ENCODE measurements at places on chromosomes 2 and 18.

DNA sequence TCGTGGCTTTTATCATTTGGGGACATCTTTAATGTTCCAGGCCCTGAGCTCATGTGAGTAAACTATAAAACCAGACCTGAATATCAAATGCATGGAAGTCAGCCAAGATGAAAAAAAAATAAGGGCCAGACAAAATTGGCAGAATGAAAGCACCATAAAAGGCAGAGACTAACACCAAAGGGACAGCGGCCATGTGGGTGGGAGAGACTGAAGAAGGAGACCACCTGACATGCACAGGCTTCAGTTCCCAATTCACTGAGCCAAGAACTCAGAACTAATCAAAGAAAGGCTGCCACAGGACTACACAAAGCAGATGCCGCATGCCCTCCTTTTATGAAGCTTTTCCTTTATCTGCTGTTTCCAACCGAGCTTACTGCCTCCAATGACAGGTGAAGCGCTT, 267.1 kb downstream of the RAD51AP2 start:
- DNase-seq = no peak

DNA sequence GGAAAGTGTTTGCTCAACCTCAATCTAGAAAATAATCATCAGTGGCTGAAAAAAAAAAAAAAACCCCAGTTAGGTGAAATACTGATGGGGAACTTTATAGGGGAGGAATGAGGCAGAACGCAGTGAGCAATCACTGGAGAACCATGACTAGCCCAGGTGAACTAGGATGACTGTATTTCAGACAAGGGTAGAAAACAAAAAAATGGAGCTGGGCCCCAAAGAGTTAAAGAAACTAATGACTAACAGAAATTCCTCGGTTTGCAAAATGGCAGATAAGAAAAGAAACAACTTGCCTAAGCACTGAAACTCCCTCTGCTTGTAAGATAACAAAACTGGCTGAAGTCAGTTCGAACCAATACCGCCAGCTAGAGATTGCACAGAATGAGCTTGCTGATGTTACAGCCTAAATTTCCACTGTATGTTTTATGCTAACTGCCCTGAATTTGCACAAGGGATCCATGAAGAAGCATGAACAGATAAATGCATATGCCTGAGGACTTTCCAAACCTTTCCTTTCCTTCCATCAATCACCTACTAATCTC, 245.9 kb downstream of the METTL4 start:
- DNase-seq = no peak

GRCh38 chr2:513981-514706, 163.1 kb downstream of the TMEM18 start:
- no peak for DNase-seq

DNA sequence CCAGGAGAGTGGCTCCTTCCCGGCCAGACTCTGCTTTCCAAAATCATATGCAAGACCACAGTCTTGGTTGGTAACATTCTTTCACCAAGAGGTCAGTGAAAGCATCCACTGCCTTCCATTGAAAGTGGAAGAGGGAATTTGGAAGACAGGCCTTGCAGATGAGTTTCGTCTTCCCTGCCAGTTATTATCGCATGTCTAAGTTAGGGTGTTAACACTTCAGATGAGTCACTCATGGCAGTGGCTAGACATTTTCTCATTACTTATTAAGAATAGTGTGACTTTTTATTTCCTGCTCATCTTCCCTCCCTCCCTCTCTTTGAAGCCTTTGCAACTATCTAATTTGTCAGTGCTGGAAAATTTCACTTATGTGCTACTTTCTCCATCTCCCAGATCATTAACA, 102.9 kb upstream of the EPB41L3 start:
- no peak for DNase-seq

DNA sequence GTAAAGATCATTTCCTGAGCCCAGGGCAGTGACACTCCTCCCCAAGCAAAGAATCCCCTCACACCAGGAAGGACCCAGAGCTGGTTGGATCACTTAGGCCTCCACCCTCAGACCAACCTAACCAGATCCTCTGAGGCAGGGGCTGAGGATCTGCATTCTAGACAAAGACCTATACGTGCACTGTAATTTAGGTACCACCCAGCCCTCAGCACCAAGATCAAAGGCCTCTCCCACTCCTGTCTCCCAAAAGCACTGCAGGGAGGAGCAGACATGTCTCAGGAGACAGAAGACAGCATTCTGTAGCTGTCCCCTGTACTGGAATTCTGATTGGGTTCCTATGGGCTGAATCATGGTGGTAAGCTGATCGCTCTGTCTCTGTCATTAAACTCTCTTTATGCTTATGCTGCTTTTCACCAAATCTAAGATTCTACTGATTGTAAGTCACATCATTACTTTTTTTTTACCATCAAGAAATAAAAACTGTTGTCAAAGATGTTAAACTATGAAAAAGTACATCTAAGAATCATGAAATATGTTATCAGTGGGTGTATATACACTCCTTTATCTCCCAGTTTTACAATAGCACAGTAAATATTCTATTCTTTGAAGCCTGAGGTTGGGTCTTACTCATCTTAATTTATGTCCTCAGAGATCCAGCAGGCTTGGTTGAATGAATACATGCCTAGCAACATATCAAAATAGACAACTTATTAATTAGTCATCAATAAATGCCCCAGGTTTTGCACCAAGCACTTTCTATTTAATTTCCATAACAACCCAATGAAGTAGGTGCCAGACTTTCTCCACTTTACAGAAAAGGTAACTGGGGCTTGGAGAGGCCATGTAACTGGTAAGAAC, 28.3 kb downstream of the MCFD2 start:
- DNase-seq = no peak

DNA sequence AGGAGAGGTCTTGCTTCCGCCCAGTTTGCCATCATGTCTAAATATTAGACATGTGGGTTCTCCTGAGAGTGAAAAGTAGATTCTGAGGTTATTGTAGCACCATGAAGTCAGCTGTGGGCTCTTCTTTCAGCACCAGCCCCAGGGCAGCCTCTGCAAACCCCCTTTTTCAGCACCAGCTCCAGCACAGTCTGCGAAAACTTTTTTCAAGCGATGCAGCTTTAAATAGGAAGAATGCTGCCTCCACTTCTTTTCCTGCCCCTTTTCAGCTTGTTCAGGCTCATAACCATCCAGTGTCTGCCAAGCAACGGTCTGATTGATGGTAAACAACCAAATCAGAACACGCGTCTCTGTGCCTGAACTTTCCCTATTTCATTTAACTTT, at the start of gene COL5A2:
Gene COL5A2, minus strand, starts transcription at position 192 of the 381 bp plus-strand sequence. Its CDS starts 157 bp downstream, at position 35.
- peak; percentile 42 for DNase-seq

- DNase-seq = no peak
Measured at GRCh38 chr18:48837676-48838075, 113.1 kb downstream of the SMAD7 start.

DNA sequence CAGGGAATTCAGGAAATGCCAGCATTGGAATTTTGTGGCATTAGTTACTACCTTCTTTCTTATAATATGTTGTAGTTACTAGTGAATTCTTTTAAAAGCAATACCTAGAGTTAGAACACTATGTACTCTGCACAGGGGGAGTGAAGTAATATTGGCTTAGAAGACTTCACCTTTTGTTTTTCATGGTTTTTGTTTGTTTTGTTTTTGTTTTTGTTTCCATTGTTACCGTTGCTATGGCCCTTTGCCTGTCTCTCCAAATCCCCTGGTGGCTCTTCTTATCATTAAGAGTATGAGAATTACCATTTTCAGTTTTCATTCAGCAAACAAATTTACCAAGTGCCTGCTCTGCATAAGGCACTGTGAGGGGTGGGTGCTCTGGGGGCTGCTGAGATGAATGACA, 160.1 kb downstream of the HAUS1 start:
- no peak for DNase-seq

GRCh38 chr2:72263043-72263775, 115.5 kb upstream of the CYP26B1 start:
- no peak for DNase-seq

DNA sequence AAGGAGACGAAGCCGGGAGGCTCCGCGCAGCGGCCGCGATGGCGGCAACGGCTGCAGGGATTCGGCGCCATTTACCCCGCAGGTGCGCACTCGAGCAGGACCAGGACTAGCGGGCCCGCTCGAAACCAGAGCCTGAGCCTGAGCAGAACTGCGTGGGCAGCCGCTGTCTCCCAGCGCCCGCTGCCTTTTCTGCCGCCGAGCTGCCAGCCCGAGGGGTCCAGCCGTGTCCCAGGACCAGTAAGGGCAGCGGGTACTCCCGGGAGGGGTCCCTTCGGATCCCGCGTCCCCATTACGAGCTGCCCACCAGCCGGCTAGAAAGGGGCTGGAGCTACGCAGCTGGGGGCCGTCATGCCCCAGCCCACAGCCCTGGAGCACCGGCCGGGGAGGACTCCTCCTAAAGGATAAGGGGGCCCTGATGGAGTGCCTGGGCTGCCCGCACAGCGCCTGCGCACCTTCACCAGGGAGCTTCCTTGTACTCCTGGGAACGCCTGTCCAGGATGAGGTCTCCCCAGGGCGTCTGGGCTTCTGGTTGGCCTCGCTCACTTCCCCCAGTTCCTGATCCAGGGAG, 9.9 kb downstream of the ALPP start:
- no peak for DNase-seq

DNA sequence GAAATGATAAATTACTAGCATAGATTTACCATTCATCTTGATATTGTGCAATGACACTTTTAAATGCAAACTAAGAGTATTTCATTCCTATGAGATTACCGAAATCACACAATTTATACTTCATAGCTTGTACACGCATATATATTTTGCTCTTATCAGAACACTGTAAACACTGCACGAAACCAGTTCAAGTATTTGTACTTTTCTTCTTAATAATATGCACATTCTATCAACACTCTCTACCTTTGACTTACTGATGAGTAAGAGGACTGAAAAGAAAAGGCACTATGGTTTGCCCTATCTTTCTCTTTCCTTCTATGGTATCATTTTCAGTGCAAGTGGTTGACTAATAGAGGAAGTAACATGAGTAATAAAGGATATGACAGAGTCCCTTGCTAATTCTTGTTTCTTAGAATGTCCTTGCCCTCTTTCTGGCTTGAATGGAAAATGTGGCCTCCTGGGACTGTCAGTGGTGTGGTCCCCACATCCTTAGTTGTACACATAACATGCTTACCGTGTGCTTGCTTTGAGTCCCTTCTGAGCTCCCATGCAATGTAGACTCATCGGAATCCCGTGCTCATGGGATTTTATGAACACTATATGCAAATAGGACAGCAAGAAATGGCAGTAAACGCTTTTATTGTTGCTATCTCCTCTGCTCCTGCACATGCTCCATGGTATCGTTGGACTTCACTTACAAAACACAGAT, 363.5 kb upstream of the TNP1 start:
- no peak for DNase-seq

DNA sequence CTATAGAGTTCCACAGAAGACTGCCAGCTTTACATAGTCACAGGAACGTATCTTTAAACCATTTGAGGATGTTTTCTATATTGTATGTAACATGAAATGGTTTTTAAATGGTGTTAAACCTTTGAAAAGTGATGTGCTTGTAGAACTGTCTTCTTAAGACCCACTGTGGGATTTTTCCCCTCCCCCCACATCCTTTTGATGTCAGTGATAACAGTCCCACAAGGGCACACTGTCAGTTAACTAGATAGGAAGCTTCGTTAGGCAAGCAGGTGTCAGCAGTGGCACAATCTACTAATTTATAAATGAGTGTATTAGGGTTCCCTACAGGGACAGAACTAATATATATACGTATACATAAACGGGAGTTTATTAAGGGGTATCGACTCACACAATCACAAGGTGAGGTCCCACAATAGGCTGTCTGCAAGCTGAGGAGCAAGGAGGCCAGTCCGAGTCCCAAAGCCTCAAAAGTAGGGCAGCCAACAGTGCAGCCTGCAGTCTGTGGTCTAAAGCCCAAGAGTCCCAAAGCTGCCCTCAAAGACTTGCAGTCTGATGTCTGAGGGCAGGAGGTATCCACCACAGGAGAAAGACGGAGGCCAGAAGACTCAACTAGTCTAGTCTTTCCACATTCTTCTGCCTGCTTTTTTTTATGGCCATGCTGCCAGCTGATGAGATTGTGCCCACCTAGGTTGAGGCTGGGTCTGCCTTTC, 23.8 kb upstream of the HNRNPLL start:
- no peak for DNase-seq

DNA sequence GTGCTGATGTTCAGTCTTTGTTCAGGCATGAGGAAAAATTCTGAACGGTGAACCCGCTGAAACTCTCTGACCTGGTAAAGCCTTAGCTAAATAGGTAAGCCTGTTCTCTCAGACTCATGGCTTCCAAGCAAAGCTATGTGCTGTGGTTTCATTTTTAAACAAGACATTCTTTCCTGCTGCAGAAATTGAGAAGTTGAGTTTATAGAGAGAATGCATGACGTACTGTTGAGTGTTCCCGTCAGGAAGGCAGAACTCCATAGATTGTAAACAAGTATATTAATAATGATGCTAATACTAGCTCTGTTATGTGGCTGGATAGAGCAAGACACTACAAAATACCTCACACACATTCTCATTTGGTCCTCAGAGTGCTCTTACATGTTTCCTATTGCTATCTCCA, 424.0 kb upstream of the CRIM1 start:
- DNase-seq = no peak

DNA sequence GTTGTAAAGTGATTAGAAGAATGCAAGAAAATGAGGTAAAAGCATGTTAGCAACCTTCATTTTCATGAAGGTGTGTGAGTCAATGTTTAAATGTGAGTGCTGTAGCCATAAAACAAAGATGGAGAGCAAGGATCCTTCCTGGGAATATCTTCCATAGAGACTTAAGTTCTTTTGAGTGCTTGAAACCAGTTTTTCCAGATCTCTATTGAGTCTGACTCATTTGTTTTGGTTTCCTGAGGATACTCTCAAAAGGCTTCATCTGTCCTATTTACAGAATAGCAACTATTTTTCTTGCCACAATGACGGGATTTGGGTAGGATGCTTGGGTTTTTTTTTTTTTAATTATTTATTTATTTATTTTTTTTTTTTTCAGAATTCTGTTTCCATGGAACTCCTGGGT, 45.9 kb upstream of the ASB1 start:
- no peak for DNase-seq

GRCh38 chr2:56448403-56449001, 264.7 kb downstream of the CCDC85A start:
- DNase-seq = no peak

- DNase-seq = no peak
Measured at GRCh38 chr18:63905361-63905760, 2.4 kb upstream of the SERPINB10 start.

GRCh38 chr2:74070991-74071390, 76.7 kb downstream of the BOLA3 start:
- no peak for DNase-seq

Data from H9 (cell line).